Bronchial epithelial cell (primary cell): ENCODE measurements at places on chromosomes 13 and 19. TPM values are rescaled to one million over a fixed set of nuclear protein-coding genes. Genes with fewer than 3 reads are reported as not detected.

The CYP4F11 gene
- total RNA-seq: 0.79 and 2.7 TPM in 2 replicates

The RGS9BP gene
- total RNA-seq: 0.79 and 0.90 TPM in 2 replicates

The LHB gene
- 0.38 TPM in 1 of 2 replicates, not detected in the other for total RNA-seq

The SIGLECL1 gene
- total RNA-seq: not detected in 2 replicates

The NLRP11 gene
- total RNA-seq: not detected in 2 replicates

The RNF113B gene
- not detected in 2 replicates for total RNA-seq

The PSG5 gene
- total RNA-seq: not detected in 2 replicates

The B3GNT3 gene
- 11.6 and 27.4 TPM in 2 replicates for total RNA-seq
